ENCODE measurements at places on chromosomes 2 and 18.

DNA sequence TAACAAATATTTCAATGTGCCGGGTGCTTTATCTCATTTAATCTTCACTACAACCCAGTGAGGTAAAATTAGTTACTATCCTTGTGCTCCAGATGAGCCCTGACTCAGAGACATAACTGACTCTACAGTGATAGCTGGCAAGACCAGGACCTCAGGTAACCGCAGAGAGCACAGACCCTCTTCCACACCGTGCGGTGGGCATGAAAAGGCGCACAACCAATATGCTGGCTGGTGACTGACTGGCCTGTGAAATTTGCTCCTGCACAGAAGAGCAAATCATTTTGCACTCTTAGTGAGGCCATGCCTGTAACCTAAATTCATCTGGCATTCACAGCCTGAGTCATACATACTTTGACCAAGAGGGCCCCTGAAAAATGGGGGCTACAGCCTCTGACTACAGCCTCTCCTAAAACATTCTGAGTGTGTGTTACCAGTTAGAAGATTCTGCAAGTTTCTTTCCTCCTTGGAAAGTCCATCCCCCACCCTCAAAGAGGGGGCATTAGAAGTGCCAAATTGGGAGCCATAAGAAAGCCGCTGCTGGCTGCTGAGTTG lies 22.4 kb upstream of the MSGN1 start:
- peak; percentile 13 for DNase-seq

DNA sequence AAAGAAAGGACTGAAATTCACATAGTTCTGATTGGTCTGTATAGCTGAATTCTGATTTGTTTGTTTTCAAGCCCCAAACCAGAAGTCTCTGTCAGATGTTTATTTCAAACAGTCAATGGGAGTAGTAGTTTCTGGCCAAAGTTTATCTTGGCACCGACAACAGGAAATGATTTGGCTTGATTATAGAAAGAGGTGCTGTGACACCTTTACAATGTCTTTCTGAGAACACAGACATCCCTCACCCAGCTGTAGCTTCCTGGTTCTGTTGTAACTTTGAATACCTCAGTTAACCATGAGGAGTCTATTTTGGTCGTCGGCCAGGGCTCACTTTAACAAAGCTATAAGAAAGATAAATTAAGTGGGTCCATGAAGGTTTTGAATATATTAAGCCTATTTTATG lies 545.0 kb upstream of the ZNF804A start:
- DNase-seq: no peak

DNA sequence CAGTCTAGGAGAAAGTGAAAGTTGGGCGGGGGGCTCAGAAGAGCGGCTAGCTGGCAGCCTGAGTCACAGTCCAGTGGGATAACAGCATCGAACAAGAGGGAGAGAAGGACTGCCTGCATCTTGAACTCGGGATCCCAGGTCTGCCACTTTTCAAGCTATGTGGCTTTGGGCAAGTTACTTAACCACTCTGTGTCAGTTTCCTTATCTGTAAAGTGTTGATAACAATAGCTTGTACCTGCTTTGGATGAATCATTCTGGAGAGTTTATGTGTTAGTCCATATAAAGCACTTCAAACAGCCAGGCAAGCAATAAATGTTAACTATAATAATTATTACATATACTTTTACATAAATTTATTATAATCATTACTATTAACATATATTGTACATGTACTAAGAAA lies 4.6 kb downstream of the DYSF start:
- no peak for DNase-seq

- DNase-seq: no peak
These were observed 109.2 kb downstream of the DYSF start for GRCh38 chr2:71562518-71562917.

- peak; percentile 31 for DNase-seq
These were observed 158.5 kb upstream of the NOSTRIN start for GRCh38 chr2:168643979-168644378.

DNA sequence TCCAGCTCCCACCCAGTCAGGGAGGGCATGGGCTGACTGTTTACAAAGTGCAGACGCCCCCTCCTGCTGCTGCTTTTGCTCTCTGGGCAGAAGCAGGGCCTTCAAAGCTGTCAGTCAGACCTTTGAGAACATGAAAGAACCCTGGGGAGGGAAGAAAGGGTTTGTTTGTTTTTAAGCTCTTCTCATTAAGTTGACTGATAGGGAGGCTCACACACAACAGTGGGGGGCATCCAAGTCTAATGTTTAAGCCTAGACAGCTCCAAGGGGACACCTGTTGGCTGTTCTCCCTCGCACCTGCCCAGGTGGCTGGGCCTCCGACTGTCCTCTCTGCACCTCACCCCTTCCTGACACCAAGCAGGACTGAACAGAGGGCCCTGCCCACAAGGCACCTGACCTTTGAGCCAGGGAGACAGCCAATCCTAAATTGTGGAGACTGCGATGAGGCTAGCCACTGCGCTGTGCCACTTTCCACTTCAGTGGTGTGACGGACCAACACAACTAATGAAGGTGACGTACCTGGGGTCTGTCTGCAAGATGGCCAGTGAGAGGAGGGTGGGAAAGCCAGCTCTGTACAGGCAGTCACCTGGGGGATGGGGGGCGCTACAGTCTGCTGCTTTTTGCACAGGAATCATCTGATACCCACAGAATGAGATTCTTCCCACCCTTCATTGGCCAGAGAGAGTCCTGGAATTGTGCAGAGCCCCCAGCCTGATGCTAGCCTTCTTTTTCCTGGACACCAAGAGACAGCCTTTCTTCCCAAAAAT lies 16.3 kb downstream of the ST6GAL2 start:
- no peak for DNase-seq

DNA sequence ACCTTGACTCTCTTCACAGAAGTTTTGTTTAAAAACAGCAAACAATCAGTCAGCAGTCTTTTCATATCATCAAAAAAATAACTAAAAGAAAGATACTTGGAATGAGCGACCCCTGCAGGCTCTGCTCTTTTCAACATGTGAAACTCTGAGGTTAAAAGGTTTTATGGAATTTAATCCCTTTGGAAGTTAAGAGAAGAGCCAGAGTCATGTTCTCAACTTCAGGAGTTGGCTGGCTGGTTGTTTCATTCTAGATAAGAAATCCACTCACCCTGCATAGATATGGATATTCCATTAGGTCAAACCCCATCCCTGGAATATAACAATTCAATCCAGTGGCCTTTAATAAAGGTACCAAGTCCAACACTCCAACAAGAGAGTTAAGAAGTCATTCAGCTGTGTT lies 115.6 kb upstream of the RMDN2 start:
- DNase-seq: peak; percentile 76

- no peak for DNase-seq
These were observed 108.3 kb downstream of the MGAT5 start for GRCh38 chr2:134362152-134362668.

- DNase-seq: no peak
These were observed 54.3 kb upstream of the LPIN2 start for GRCh38 chr18:3067165-3067661.

GRCh38 chr2:240964704-240965295 lies 33.6 kb upstream of the SNED1 start:
- no peak for DNase-seq

- DNase-seq: no peak
These were observed 8.1 kb upstream of the SSB start for GRCh38 chr2:169790581-169790980.

Data from fibroblast of mammary gland (primary cell).